ENCODE measurements at places on chromosomes 13 and 19.

GRCh38 chr19:29841559-29842367 lies 30.0 kb downstream of the CCNE1 start:
- peak; percentile 35 for DNase-seq

DNA sequence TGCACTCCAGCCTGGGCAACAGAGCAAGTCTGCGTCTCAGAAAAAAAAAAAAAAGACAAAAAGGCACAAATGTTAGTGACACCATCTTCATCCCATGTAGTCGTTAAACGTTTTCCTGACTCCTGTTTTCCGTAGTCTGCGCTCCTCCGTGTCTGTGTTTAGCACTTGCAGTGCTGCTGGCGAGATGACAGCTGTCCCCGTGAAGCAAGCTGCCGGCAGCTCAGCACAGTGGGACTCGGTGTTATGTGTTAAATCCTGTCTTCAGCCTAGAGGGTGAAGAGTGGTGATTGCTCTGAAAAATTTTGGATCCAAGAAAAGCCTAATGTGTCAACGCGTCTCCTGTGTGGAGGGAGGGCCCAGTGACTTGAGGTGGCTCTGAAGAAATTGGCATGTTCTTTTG lies 18.4 kb downstream of the UBXN6 start:
- DNase-seq = no peak

DNA sequence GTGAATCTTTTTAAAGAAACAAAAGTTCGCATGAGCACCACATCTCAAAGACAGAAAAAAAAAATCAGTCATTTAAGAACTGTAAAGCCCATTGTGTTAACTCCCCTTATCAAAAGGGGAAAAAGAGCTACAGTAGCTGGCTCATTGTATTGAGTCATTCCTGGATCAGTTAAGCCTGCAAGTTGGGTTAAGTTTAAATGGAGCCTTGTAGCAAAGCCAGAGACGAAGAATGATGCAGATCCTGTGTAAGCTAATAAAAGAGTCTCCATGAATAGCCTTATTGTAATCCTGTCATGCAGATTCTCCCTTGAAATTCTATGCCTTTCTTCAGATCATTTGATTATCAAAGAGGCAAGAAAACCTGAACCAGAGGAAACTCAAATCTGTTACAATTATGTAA lies 83.8 kb downstream of the CRYL1 start:
- no peak for DNase-seq

GRCh38 chr19:56934438-56935090 lies 94.0 kb upstream of the PEG3 start:
- DNase-seq = no peak

GRCh38 chr13:43495732-43496131 lies 291.0 kb downstream of the ENOX1 start:
- no peak for DNase-seq

GRCh38 chr19:16026131-16026530 lies 50.2 kb upstream of the TPM4 start:
- no peak for DNase-seq

GRCh38 chr13:48769107-48769704 lies 115.5 kb downstream of the CYSLTR2 start:
- DNase-seq = peak; percentile 87

DNA sequence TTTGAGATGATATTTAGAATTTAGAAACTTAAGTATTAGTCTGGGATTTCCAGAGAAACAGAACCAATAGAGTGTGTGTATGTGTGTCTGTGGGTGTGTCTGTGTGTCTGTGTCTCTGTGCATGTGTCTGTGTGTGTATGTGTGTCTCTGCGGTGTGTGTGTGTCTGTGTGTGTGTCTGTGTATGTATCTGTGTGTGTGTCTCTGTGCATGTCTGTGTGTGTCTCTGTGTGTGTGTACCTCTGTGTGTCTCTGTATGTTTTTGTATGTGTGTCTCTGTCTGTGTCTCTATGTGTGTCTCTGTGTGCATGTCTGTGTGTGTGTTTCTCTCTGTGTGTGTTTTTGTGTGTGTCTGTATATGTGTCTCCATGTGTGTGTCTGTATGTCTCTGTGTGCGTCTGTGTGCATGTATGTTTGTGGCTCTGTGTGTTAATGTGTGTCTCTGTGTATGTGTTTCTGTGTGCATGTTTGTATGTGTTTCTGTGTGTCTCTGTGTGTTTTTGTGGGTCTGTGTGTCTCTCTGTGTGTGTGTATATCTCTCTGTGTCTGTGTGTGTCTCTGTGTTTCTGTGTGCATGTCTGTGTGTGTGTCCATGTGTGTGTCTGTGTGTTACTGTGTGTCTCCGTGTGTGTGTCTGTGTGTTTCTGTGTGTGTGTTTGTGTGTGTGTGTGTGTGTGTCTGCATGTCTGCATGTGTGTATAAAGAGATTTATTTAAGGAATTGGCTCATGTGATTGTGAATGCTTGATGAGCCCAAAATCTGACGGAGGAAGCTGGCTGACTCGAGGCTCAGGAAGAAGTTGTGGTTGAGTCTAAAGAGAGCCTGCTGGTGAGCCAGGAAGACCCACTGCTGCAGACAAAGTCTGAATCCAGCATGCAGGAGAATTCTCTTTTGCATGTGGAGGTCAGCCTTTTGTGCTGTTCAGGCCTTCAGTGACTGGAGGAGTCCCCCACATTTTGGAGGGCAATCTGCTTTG lies 22.2 kb downstream of the GPR42 start:
- DNase-seq = no peak

GRCh38 chr13:113399755-113400149 lies 35.8 kb upstream of the GRTP1 start:
- DNase-seq = no peak

DNA sequence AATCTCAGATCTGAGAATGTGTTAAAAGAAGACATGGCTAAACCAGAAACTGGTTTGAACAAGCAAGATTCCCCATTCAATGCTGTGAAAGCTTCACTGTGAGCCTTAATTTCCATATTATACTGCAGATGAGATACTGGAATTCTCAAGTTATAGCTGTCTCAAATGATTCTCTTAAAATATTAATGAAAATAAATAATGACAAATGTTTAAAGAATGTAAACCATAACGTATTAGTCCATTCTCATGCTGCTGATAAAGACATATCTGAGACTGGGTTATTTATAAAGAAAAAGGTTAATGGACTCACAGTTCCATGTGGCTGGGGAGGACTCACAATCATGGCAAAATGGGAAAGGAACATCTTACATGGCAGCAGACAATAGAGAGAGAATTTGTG lies 667.8 kb downstream of the SLITRK1 start:
- no peak for DNase-seq

- peak; percentile 16 for DNase-seq
Observed at GRCh38 chr19:28466107-28467045, 746.6 kb downstream of the UQCRFS1 start.

GRCh38 chr19:21677696-21678418 lies 89.5 kb downstream of the ZNF100 start:
- DNase-seq = no peak

GRCh38 chr13:114122127-114122511 lies 10.3 kb downstream of the RASA3 start:
- no peak for DNase-seq

- DNase-seq = no peak
Observed at GRCh38 chr13:56735537-56735942, 405.2 kb upstream of the PRR20A start.

DNA sequence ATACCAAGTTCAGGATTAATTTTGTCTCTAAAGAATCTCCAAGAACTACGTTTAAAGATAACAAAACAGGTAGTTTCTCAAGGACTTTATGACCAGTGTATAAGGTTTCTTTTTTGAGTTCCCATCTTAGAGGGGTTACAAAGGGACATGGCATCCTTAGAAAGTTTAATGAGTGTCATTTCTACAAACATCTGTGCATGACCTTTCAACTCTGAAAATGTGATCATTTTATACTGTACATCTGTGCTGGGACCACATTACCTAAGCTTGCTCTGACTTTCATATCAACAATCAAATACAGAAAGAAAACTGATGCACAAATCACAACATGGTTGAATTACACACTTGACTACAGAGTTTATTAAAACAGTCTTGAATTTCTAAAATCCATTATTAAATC lies 37.1 kb downstream of the KLF12 start:
- no peak for DNase-seq

DNA sequence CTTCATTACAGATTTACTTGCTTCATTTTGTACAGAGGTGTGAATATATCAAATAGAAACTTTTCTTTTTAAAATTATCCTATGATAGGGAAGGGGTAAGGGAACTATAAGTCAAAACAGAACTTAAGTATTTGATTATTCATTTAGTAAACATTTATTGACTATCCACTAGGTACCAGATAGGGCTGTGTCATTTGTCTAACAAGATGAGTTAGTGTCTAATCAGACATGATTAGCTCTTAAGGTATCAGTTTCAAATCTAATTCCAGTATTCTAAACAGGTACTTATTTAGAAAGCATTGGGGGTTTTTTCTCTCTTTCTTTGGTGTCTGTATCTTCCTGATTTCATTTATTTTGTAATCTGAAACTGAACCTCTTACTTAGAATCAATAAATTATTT lies 32.2 kb downstream of the CDADC1 start:
- DNase-seq = no peak

DNA sequence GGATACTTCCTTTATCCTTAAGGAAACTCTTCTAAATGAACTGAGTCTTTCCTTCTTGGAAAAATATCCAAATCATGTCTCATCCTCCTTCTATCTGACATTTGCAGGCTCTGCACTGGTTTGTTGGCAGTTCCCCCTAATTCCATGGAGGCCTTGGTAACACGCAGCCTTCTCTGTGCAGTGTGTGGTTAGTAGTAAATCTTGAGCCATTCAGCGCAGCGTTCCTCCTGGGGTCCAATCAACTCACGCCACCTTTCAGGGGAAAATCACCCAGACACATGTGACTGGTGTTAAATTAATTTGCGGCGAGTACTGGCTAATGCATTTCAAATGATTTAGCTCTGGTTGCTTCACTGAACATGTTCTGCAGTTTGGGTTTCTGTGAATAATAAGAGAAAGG lies 21.0 kb upstream of the CBY2 start:
- no peak for DNase-seq

- DNase-seq = no peak
Observed at GRCh38 chr13:55816976-55817601, 1323.6 kb upstream of the PRR20A start.

DNA sequence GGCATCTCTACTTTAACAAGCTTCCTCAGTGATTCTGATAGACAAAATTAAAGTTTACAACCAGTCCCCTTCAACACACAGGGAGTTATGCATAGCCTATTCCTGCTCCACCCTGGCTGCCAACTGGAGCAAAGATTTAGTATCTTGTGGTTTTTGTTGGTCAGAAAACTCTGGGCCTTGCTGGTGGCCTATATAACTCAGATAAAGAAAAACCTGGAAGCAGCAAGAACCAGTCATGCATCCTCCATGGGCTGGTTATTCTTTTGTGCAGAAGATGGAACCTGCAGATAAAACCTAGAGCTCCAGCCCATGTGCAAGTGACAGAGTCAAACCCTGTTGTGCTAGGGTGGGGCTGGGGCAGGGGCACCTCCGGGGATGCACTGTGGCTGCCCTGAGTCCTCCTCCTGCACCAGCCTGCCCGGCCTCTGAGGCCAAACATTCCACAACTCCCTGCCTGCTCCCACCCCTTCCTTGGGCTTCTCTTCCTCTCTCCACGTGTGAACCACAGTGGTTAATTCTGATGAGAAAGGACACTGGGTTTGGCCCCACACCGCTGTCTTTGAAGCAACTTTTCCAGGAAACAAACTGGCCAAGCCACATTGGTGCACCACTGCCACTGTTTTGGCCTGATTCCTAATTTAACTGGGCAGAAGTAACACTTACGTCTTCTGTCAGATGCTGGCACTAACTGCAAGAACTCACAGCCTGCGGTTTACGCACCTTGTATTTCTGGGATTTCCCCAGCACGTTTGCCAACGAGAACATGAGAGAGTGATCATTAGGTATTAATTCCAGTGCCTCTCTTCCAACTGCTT lies 23.3 kb upstream of the GGACT start:
- DNase-seq = no peak

- DNase-seq = no peak
Observed at GRCh38 chr19:3785938-3786824, at the start of gene MATK. TSS of gene MATK (minus strand) at chr19:3786381. CDS start at chr19:3785135, 1,246 bp downstream.

DNA sequence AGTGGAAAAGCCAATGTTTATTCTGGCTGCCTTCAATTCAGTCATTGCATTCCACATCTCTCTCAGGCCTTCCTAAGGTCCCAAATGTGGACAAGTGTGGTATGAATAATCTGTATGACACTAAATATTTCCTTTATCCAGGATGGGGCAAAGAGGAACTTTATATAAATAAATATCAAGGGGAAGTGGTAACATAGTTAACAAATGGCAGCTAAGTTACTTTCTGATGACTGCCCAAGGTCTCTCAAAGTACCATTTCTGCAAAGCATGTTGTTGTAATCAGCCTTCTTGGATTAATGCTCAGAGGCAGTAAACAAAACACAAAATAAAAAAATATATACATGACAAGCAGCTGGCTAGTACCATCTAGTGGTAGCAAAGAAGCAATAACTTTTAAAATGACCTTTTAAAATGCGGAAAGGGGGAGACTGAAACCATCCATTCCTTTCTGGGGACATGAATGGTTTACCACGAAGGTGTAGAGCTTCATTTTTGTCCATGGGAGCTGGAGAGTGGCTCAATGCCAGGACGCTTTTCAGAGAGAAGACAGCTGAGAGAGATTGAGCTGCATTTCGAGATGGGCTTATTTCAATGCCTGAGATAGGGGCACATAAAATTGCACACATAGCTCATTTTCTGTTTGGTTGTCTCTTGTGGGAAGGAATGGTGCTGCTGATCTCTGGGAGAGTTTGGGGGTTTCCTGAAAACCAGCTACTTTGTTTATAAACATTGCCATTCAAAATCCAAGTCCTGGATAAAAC lies 259.2 kb downstream of the RFC3 start:
- peak; percentile 52 for DNase-seq

- DNase-seq = no peak
Observed at GRCh38 chr13:41708713-41709112, 251.4 kb downstream of the RGCC start.

GRCh38 chr13:36847606-36848005 lies 28.6 kb downstream of the RFXAP start:
- DNase-seq = no peak

GRCh38 chr19:5696196-5697021 lies 6.3 kb downstream of the RPL36 start:
- no peak for DNase-seq

DNA sequence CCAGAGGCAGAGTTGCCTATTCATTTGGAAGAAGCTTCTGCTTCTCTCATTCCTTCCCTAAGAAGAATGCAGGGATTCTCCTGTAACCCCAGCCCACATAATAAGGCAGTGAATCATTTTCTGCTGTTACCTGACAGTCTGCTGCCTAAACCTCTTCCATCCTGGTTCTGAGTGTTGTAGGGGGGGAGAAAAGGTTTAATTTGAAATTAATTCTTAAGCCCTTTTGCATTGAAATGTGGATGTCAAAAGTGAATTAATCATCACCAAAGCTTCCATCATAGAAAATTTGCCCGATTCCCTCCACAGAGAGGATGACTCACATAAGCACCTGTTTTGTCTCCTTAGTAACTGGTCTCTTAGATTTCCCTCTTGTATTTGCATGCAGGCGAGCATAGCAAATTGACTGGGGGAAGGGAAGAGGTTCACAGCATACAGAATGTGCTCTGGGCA lies 146.7 kb upstream of the FNDC3A start:
- DNase-seq = no peak

GRCh38 chr19:52335768-52336116 lies 301 bp upstream of the ZNF610 start:
- no peak for DNase-seq
